WTC11 (cell line): ENCODE measurements at places on chromosomes 1 and 21. TPM values are rescaled to one million over a fixed set of nuclear protein-coding genes. Genes with fewer than 3 reads are reported as not detected.

HES3 gene
- 74.7 to 78.7 TPM (median 78.3 TPM) in 3 replicates for total RNA-seq

AMY1B gene
- total RNA-seq, result not detected in 3 replicates

S100A3 gene
- 0.33 TPM in 1 of 3 replicates, not detected in the others for total RNA-seq

ACTL8 gene
- 0.80 to 1.6 TPM (median 0.87 TPM) in 3 replicates for total RNA-seq

RUNX1 gene
- total RNA-seq, result 1.0 to 2.2 TPM (median 1.3 TPM) in 3 replicates

PDZK1 gene
- total RNA-seq, result 0.57 to 0.77 TPM (median 0.57 TPM) in 3 replicates

GBP7 gene
- total RNA-seq, result not detected in 3 replicates

TPTE gene
- total RNA-seq, result not detected in 3 replicates
